ENCODE measurements at places on chromosomes 2 and 18. TPM values are rescaled to one million over a fixed set of nuclear protein-coding genes. Genes with fewer than 3 reads are reported as not detected.

The RGPD3 gene
- 0.34 TPM for total RNA-seq

- no peak for DNase-seq
Measured at GRCh38 chr2:74368499-74368898, 11.6 kb downstream of the DCTN1 start.

- no peak for DNase-seq
Measured at GRCh38 chr18:11035814-11036495, 113.4 kb downstream of the PIEZO2 start.

- no peak for DNase-seq
Measured at GRCh38 chr2:47173986-47174732, 19.1 kb upstream of the STPG4 start.

- peak; percentile 63 for DNase-seq
Measured at GRCh38 chr2:95526360-95527341, 42.1 kb upstream of the TRIM43B start.

- no peak for DNase-seq
Measured at GRCh38 chr18:24016643-24017042, 2.1 kb downstream of the TTC39C start.

DNA sequence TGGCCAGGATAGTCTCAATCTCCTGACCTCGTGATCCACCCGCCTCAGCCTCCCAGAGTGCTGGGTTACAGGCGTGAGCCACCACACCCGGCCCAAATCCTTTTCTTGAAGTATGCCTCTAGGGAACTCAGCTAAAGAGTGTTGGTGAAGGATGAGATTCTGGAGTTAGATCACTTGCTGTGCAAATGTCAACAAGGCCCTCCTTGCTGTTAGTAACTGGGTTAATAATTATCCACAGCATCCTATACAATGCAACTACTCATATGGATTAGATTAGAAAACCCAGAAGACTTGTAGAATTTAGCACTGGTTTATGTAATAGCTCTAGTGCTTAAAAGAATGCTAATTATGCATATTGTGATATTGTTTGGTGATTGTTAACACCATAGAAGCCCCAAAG is 310.8 kb upstream of the TFPI start:
- no peak for DNase-seq

All from activated T-helper 2 cell treated with anti-CD3 and anti-CD28 coated beads, Interferon-gamma antibody, Interleukin-2, Interleukin-4, amounts not matched to agents 10 μg/mL and 5 μg/mL and 100 μg/mL, durations not matched to agents 14 hours and 24 hours and 36 hours (primary cell).